ENCODE measurements at places on chromosomes 7 and 10.

GRCh38 chr7:50717181-50717580, 65.5 kb downstream of the GRB10 start:
- DNase-seq = no peak

GRCh38 chr7:121474301-121474673, 78.2 kb upstream of the FAM3C start:
- DNase-seq = no peak

DNA sequence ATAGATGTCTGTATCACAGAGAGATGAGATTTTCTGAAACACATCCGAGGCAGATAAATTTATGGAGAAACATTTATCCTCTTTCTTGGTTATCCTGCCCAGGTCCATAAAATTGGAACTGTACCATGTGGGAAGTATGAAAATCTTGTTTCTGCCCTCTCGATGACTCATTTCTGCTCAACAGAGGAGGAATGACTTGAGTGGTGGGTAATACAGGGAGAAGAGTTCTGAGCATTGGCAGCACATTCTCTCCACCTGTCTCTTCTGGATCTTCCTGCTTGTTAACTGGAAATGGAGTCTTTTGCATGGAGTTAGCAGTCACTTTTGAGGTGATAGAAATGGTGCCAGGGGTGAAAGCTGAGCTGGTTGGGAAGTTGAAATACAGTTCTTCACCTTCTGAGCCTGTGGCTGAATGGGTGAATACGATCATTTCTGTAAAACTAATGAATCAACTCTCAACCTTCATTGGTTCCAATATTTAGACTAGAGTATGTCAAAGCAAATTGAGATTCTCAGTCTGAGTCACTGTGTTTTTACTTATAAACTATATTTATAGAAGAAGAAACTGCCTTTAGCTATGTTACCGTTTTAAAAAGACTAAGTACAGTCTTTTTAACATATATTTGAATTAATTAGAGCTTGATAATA, 945.5 kb downstream of the SORCS3 start:
- DNase-seq = no peak

- DNase-seq = no peak
These were observed 17.8 kb downstream of the NPSR1 start for GRCh38 chr7:34675749-34676374.

DNA sequence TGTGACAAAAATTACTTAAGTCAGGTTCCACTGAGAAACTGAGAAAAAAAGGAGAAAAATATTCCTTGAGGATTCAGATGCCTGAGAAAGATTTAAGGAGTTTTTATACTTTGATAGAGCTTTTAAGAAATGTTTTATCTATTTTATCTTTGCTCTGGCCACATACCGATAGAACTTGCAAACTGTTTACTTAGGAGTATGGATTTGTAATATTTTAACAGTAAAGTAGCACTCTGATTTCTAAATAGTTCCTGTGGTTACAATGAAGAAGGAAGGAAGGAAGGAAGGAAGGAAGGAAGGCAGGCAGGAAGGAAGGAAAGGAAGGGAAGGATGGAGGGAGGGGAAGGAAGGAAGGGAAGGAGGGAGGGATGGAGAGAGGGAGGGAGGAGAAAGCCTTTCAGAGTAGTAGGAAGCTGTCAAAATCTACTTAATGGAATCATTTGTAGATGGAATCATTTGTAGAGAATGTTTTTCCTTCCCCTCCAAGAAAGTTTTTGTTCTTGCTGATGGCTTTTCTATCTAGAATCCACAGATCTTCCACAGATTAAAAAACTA, 489.0 kb upstream of the ANKRD30A start:
- DNase-seq = no peak

- DNase-seq = no peak
These were observed 575 bp downstream of the PLPP4 start for GRCh38 chr10:120457431-120458172.

- no peak for DNase-seq
These were observed 101.1 kb downstream of the ICA1 start for GRCh38 chr7:8160779-8161345.

DNA sequence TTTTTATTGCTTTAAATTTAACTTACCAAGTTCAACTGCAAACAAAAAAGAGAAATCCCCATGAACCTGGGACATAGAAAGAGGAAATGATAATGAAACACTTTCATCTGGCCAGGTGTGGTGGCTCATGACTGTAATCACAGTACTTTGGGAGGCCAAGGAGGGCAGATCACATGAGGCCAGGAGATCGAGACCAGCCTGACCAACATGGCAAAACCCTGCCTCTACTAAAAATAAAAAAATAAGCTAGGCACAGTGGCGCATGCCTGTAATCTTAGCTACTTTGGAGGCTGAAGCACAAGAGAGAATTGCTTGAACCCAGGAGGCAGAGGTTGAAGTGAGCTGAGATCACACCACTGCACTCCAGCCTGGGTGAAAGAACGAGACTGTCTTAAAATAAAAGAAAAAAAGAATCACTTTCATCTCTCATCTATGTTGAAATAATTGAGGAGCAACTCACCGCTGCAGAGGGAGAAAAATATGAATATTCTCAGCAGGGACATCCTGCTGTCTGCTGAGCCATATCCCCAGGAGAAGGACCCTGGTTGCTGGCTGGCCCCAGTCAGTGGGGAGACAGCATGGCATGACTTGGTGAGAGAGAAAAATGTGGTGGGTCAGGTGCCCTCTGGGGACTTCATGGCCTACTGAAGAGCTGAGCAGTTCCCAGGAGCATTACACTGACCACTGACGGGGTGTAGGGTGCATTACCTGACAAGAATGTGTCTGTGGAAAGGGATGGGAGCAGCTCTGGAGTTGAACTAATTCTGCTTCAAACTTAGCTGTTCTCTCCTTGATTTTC, 22.8 kb upstream of the TARP start:
- no peak for DNase-seq

- DNase-seq = peak; percentile 44
These were observed 90.8 kb downstream of the CHN2 start for GRCh38 chr7:29285444-29285793.

- no peak for DNase-seq
These were observed 68.1 kb downstream of the RNF216 start for GRCh38 chr7:5713124-5713912.

DNA sequence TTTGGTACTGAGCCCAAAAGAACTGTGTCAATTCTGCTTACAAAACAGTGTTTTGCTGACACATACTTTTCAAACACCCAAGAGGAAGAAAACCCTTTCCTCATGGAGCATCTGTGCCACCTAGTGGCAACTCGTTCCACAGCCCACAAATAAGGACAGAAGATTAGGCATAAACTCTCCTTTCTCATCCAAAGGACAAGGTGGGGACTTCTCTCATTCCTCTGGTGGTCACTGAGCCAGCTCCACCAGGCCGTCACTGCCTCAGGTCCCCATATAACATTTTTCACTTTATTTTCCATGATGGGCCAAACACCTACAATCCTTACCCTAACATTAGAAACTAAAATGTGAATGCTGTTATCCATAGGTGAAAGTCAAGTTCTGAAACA, 76.9 kb downstream of the RNF216 start:
- peak; percentile 68 for DNase-seq

- no peak for DNase-seq
These were observed 770 bp downstream of the PLXNA4 start for GRCh38 chr7:132575419-132575981.

- DNase-seq = no peak
These were observed 97.9 kb upstream of the FZD8 start for GRCh38 chr10:35739998-35740397.

GRCh38 chr7:149228831-149229471, 10.5 kb upstream of the ZNF212 start:
- DNase-seq = no peak

Measured in activated gamma-delta T cell treated with Interleukin-2 at 50 U/mL for 16 hours (primary cell).